ENCODE measurements at places on chromosomes 12 and 14. TPM values are rescaled to one million over a fixed set of nuclear protein-coding genes. Genes with fewer than 3 reads are reported as not detected.

- no peak for DNase-seq
Observed at GRCh38 chr14:38836539-38836938, 266.5 kb downstream of the SEC23A start.

DNA sequence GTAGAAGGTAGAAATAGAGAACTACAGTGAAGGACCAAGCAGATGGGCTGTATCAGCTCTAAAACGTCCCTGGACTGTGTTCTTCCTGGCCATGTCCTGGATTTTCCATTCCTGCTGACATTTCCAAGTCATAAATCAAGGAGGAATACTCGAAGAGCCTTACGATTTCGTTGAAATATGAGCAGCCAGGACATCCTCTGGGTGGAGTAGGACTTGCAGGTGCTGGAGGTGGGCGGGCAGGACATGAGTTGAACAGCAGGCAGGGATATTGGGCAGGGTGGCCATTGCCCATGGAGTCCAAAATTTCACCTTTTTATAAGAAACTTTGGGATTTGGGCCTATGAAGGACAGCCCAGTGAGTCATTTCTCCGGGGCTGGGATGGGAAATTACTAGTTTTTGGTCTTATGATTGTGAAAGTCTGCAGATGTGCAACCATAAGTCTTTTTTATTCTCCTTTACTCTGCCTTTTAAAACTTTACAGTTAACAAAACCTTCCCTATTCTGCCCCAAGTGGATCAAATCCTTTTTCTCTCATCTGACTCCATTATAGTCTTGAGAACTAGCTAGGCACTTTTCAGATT lies 88.8 kb downstream of the TMX1 start:
- DNase-seq: no peak

STAC3 gene
- total RNA-seq: 1,127 TPM

- DNase-seq: no peak
Observed at GRCh38 chr12:21828136-21828775, 53.8 kb upstream of the KCNJ8 start.

PROX2 gene
- not detected for total RNA-seq

PLEKHD1 gene
- total RNA-seq: 0.08 TPM

GRCh38 chr12:24066865-24067264 lies 117.4 kb upstream of the SOX5 start:
- DNase-seq: no peak

DNA sequence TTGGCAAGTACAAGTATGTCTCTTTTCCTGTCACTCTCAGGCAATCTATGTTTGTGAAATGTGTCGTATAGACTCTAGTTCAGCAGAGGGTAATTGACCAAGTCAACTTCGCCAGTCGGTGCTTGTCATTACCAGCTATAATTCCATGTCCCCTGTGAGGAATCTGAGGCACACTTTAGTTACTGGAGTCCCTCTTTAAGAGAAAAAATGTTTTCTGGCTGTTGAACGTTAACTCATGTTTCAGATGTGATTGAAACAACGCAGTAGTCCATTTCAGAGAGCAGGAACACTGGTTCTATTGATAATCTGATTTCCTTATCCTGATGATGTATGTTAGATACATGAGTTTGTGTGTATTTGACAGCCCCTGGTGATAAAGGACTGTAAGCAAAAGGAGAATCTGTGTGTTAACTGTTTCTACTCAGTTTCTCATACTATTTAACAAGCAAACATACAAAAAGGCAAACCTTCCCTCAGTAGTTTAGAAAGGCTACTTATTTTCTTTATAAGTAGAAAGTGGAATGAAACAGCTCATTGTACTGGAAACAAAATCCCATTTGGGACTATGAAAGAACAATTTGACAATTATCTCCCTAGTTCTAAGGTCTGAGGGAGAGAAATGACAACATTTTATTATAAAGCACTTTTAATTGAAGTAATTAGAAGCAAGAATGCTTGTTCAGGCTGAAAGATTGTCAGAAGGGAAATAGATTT lies 161.1 kb upstream of the TRHDE start:
- DNase-seq: no peak

PLXNC1 gene
- 2.8 TPM for total RNA-seq

DNA sequence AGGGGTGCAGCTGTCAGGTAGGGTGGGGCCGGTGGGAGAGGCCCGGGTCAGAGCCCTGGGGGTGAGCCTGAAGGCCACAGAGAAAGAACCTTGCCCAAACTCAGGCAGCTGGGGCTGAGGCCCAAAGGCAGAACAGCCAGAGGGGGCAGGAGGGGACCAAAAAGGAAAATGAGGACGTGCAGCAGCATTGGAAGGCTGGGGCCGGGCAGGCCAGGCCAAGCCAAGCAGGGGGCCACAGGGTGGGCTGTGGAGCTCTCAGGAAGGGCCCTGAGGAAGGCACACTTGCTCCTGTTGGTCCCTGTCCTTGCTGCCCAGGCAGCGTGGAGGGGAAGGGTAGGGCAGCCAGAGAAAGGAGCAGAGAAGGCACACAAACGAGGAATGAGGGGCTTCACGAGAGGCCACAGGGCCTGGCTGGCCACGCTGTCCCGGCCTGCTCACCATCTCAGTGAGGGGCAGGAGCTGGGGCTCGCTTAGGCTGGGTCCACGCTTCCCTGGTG lies 10.5 kb downstream of the MMP14 start:
- DNase-seq: no peak

DNA sequence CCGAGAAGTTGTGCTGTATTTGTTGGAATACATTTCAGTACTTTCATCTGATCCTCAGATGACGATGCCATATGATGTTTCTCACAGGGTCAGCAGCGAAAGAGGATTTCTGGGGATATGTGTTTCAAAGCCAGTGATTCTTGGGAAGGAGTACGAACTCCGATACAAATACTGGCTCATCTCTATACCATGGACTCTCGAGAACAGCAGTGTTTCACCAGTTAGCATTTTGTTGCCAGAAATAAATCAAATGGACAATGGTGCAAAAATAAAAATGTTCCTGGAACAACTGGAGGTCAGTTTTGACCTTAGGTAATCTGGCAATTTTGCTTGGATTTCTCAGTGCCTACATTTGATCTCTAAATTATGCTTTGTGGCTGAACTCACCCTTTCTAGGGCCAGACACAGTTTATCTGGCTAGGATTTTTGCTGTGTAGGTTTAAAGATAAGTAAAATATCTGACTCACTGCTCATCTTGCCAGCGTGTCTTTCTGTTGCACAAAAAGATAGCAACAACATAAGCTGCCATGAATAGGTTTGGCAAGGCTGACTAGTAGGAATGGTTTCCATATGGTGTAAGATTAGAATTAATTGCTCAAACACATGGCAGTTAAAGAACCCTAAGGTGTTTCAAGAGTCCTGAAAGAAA lies 11.0 kb upstream of the MGP start:
- no peak for DNase-seq

GRCh38 chr12:14443531-14443930 lies 78.0 kb downstream of the ATF7IP start:
- DNase-seq: no peak

KLRG1 gene
- 2.9 TPM for total RNA-seq

DNA sequence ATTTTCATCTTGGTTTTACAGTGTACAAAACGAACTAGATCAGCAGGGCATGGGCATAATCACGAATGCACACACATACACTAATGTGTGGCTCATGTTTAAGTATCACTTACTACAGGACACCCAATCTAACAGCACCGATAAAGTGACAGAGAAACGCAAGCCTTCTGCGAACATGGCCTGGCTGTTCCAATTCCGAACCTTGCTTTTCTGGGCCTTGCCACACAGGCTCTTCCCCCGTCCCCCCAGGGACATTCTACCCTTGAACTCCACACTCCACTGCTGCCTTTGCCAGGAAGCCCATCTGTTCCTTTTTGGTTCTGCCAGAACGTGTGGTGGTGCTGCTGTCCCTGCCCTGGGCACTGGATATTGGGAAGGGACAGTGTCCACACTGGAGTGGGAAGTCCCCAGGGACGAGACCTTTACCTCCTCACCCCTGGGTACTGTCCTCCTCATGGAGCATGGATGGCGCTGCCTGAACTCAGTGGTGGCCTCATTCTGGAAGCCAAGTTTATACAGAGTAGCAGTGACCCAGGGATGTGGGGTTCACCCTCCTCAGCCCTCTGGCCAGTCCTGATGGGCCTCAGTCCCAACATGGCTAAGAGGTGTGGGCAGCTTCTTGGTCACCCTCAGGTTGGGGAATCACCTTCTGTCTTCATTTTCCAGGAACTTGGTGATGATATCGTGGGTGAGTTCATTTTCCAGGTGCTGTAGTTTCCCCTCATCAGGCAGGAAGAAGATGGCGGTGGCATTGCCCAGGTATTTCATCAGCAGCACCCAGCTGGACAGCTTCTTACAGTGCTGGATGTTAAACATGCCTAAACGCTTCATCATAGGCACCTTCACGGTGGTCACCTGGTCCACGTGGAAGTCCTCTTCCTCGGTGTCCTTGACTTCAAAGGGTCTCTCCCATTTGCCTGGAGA lies 7.9 kb downstream of the SERPINA1 start:
- no peak for DNase-seq

DNA sequence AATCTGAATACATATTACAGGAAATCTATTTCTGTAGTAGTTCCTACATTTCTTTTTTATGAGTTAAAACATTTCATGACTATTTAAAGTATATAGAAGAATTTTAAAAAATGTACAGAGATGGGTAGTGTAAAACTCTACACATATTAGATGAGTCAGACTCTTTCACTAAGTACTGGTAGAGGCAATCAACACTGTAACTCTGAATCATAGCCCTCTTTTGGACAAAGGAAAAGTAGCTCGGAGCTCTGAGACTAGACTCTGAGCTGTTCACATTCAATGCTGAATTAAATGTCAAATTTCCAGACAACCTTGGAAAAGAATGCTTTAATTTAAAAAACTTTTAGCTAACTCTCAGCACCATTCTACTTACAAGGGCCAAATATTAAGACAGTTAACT lies 3.4 kb downstream of the PTCSC3 start:
- no peak for DNase-seq

OR6S1 gene
- not detected for total RNA-seq

GRCh38 chr12:116184763-116185162 lies 92.7 kb downstream of the MED13L start:
- DNase-seq: no peak

- no peak for DNase-seq
Observed at GRCh38 chr12:126093908-126094307, 1028.7 kb downstream of the AACS start.

DNA sequence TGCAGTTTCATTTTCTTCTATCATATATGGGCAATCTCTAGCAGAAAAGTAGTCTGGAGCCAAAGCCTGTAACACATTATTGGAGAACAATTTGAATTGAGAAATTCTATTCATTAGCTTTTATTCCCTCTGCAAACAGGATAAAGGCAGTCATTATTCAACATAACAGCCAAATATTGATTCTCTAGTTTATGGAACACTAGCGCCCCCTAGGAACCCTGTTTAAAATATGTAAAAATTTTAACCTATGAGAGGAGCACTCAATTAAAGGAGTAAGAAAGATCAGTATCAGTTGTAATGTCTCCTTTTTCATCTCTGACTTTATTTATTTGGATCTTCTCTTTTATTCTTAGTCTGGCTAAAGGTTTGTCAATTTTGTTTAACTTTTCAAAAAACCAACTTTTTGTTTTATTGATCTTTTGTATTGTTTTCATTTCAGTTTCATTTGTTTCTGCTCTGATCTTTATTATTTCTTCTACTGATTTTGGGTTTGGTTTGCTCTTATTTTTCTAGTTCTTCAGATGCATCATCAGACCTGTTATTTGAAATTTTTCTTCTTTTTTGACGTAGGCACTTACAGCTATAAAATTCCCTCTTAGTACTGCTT lies 4.8 kb upstream of the LMNTD1 start:
- DNase-seq: no peak

DYRK2 gene
- total RNA-seq: 46.4 TPM

GRCh38 chr12:42162965-42163364 lies 18.3 kb upstream of the GXYLT1 start:
- no peak for DNase-seq

DNA sequence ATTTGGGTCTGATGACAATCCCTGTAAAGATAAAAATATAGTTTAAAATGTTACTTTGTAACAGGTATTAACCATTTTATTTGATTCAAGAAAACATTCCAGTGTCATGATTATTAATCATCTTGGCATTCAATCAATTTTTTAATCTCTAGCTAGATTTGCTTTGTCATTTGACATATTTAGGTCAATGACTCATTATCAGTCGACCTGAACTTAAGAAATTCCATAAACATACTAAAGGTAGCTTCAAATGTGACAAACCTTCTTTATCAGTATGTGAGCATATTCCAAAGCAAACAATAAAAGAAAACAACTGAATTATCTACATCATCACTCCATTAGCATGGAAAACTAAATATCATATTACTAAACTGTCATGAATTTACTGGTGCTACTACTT lies 50.8 kb upstream of the CDKL1 start:
- DNase-seq: no peak

DNA sequence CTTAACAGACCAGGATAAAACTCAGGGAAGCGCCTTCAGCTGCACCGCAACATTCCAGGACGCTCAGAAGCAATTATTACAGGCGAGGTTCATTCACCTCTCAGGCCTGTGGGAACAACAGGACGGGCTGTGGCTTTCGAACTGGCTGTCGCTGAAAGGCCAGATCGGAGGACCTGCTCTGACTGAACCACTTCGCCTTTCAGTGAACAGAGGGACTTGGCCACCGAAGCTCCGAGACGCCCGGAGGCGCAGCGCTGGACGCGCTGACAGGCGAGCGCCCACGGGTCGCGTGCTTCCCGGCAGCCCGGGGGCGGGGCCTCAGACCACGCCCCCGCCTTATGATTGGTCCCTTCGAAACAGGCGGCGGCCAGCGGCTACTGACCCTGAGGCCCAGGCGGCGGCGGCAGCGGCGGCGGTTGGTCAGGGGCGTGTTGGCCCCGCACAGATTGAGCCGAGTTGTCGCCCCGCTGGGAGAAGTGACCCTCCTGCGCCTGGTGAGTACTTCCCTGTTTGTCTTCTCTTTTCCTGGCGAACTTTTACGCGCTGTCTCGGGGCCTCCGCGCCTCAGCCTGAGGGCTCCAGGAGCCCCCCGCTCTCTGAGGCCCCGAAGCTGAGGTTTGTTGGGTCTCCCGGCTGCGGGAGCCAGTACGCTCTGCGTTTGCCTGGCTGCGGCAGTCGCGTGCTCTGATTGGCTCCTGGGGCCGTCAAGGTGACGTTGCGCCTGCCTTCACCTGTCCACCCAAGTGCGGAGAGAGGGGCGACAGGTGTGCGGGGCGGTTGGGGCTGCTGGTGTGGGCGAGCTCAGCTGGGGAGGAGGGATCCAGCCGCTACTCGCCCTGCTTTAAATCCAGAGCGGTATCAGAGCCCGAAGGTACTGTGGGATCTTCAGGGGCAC lies at the start of gene GAS2L3:
GAS2L3 (plus strand) TSS at position 393 of the 895 bp plus-strand sequence. CDS start 21,221 bp downstream, outside the sequence.
- DNase-seq: peak; percentile 92

- no peak for DNase-seq
Observed at GRCh38 chr14:67357186-67357968, 2.2 kb downstream of the ATP6V1D start.

GRCh38 chr12:96321941-96322340 lies 78.3 kb downstream of the CDK17 start:
- DNase-seq: no peak

- DNase-seq: no peak
Observed at GRCh38 chr12:50571786-50572185, 67.0 kb downstream of the DIP2B start.

CD4 gene
- 4.2 TPM for total RNA-seq

- DNase-seq: no peak
Observed at GRCh38 chr12:84719997-84720396, 192.6 kb downstream of the SLC6A15 start.

TAS2R10 gene
- total RNA-seq: not detected

GRCh38 chr14:64639340-64639821 lies 64.8 kb upstream of the PLEKHG3 start:
- no peak for DNase-seq

C12orf50 gene
- total RNA-seq: 0.20 TPM

- DNase-seq: no peak
Observed at GRCh38 chr14:48792376-48793024, 793.7 kb downstream of the RPS29 start.

Data from psoas muscle (tissue), 8 donors.